ENCODE measurements at places on chromosomes 13 and 19.

GRCh38 chr19:54608792-54609191 lies 15.4 kb downstream of the LILRA1 start:
- no peak for DNase-seq

DNA sequence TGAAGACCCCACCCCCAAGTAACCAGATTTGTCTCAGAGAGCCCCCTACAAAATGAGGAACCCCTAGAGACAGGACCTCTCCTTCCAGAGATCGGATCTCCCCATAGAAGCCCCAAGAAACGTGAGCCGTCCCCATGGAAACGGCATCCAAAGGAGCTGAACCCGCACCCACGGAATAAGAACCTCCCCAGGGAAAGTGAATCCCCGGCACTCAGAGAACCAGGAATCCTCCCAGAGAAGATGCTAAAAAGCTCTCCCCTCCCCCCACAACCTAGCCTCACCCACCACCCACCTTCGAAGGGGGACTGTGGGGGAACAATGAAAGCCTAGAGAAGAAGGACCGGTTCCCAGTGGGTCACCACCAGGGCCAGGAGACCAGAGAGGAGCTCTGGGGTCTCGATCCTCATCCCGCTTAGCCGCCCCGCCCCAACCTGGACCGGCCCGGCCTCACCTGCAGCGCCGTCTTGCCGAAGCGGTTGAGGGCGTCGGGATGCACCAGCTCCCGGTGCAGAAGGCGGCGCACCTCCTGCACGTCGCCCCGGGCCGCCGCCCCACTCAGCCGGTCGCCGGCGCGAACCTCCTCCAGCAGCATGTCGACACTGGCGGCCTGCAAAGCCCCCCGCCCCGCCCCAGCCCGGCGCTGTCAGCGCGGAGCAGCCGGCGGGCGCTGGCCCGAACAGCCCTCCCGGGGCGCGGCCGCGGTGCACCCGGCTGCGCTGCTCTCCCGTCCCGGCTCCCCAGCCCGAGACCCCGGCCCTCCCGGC lies 535 bp downstream of the CDKN2D start:
- DNase-seq: no peak

DNA sequence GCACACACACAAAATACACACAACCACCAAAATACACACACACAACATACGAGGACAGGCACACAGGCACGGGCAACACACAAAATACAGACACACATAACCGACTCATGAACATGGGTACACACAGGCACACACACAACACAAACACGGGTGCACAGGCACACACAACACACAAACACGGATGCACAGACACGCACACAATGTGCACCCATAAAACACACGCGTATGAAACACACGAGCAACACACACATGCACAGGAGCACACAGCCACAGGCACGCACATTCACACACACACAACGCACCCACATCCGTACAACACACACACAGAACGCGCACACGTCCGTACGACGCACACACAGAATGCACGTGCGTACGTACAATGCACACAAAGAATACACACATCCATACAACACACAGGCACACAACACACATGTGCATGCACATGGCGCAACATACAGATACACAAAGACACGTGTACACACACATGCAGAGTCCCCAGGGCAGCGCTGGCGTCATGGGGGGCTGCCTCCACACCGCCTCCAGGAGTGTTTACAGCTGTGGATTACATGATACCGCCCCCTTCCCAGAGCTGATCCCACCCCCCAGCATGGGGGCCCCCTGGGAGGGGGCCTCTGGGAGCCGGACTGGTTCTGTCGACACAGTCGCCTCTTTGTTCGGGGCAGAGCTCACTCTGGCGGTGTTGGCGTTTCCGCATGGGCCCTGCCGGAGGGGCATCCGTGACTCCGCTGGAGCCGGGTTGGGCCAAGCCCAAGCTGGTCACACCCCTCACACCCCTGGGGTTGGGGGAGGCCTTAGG lies 2.9 kb downstream of the SBNO2 start:
- DNase-seq: peak; percentile 42

- DNase-seq: no peak
These were observed 170.4 kb downstream of the COG6 start for GRCh38 chr13:39825886-39826285.

- no peak for DNase-seq
These were observed 20.3 kb downstream of the XPO4 start for GRCh38 chr13:20882206-20882605.

GRCh38 chr13:75372517-75372916 lies 109.5 kb downstream of the TBC1D4 start:
- DNase-seq: peak; percentile 56

DNA sequence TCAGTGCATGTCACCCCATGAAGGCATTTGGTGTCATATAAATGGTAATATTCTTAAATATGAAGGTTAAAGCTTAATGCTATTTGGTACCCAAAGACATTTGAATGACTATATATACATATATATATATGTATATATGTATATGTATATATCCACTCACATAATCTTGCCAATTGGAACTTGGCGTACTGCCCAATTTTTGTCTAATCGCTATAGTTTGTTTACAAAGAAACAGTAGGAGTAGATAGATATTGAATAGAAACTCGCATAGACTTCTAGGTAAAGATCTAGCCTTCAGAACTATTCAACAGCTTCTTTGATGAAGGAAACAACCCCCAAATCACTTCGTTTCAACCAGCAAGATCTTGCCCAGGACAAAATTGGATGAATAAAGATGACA lies 24.1 kb downstream of the KLF5 start:
- DNase-seq: no peak

DNA sequence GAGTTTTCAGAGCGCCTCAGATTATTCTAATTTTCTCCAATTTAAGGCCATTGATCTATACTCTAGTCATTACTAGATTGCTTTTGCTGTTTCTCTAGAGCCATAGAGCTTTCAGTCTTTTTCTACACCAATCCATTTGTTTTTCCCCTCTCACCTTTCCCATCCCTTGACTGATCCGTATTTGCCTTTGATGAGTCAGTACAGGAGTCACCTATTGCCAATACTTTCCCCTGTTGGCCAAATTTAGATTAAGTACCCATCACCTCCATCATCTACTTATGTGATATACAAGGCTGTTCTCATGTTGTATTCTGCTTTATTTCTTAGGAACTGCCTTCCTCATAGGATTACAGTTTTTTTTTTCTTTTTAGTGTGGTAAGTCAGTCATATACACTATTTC lies 463.2 kb downstream of the KLF12 start:
- no peak for DNase-seq

- DNase-seq: no peak
These were observed 955.5 kb upstream of the PCDH9 start for GRCh38 chr13:68185444-68186141.

DNA sequence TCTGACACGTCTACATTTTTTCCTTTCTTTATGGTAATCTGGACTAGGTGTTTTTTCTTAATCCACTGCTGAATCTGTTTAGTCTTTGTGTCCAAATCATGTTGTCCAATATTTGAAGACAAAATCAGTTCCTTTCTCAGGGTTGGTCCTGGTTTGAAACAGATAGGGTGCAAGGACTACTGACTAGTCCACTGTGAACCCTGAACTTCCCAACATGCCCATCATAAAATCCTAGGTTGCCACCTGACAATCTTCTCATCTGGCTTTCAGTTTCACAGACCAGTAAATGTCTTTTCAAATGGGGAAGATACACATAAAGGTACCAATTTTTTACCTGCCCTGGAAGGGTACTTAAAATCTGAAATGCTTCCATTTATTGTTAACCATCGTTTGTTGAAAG lies 12.7 kb downstream of the GTF3A start:
- DNase-seq: no peak

DNA sequence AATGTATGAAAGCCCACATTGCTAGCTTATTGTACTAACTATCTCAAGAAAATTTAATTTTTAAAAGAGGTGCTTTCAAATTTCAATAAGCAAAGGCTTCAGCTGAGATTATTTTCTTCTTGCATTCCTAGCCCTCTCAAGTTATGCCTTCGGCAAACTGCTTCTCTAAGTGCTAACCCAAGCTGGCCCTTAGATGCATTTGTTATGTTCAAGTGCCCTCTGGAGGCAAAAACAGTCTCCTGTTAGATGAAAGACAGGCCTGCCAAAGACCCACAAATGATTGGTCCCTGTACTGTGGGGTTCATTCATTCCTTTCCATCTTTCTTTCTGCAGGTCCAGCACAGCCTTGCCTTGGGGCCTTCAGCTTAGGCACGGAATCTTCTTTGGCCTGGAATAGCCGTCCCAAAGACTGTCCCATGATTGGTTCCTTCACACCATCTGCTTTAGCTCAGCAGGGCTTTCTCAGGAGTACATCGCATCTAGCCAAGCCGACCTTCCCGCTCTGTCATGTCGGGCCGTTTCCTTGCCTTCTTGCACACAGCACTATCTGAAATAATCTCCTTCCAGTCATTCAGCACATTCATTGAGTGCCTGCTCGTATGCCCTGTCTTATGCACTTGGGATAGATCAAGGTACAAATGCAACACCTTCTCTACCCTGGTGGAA lies 26.4 kb upstream of the TPTE2 start:
- peak; percentile 77 for DNase-seq

- no peak for DNase-seq
These were observed 34.4 kb downstream of the DNAJC15 start for GRCh38 chr13:43057653-43058317.

GRCh38 chr13:51283371-51283770 lies 56.1 kb upstream of the SERPINE3 start:
- DNase-seq: peak; percentile 7

- DNase-seq: no peak
These were observed 1.6 kb upstream of the TTC9B start for GRCh38 chr19:40219721-40220276.

DNA sequence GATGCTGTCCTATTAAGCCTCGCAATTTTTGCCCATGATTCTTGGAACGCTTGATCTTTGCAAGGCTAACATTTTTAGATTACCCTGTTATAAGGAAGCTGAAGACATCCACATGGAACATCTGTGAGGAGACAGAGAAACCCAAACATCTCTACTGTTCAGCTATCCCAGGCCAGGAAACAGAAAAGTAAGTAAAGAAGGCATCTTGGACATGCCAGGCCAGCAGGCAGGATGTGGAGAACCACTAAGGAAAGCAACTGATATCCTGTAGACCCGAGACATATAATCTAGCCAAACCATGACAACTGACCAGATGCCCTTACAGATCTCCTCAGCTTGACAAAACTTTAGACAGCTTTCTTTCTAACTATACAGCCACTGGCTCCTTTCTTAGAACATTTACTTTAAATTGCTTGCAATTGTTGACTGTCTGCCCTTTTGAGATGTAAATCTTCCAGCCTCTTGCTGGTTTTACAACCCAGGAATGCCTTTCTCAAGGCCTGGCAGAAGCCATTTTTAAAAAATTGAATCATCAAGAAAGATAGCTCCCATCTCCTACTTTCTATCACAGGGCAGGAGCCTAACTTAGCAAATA lies 255.8 kb upstream of the DACH1 start:
- no peak for DNase-seq

- DNase-seq: no peak
These were observed 29.1 kb downstream of the ZNF787 start for GRCh38 chr19:56091751-56092546.

DNA sequence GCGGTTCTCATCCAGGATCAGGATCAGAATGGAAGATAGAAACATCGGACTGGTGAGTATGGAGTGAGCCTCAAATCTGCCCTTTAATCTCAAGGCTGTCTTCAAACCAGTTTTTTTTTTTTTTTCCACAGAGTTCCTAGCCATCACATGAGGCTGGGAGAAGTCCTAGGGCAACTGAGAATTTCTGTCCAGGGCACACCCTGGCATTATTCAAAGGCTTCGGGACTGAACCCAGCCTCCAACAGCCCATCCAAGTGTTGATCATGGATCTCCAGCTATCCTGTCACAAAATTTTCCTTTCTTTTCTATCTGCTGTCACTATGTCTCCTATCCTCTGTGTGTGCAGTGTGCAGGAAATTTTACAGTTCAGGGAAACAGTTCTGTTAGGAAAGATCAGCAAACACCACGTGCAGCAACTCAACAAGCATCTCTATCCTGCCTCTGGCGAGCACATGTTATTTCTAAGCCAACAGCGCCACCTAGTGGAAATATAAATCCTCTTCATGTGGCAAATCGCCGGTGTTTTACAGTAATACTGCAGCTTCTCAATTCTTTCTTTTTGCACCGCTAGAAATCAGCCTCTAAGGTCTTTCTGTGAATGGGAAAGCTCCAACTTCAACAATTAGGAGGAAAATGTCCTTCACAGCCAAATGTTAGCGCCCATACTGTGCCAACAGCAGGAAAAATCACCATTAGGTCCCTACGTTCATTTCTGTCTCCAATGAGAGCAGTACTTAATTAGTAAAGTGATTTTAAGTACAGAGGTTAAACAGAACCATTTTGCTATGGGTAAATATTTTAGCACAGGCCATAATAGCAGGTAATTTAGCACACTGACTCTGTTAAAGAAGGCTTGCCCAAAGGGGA lies 21.4 kb upstream of the ZNF181 start:
- peak; percentile 83 for DNase-seq

- no peak for DNase-seq
These were observed 3.1 kb upstream of the GJB2 start for GRCh38 chr13:20195801-20196200.

GRCh38 chr19:37655689-37656371 lies 565 bp upstream of the ZFP30 start:
- peak; percentile 79 for DNase-seq

DNA sequence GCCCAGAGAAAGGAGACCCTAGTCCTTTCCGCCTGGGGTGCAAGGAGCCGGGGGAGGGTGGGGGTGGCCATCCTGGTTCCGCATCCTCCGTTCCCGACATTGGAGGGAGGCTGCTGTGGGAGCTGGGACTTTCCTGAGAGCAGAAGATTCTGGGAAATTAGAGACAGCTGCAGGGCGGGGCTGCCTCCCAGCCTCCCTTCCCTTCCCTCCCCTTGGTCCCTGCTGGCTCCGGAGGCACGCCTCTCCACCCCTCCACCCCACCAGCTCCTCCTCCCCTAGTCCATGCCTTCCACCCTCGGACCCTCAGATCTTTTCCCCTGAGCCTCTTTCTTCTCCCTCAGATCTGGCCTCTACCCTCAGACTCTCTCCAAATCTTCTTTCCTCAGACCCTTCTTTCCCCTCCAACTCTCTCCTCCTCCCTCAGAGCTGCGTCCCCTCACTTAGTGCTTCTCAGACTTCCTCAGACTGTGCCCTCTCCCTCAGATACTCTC lies 3.1 kb upstream of the BCL3 start:
- no peak for DNase-seq

GRCh38 chr19:20244356-20244755 lies 77.3 kb downstream of the ZNF486 start:
- no peak for DNase-seq

GRCh38 chr13:22596171-22596863 lies 584.5 kb upstream of the SGCG start:
- no peak for DNase-seq

- no peak for DNase-seq
These were observed 571.1 kb downstream of the MYO16 start for GRCh38 chr13:109200556-109200955.

- no peak for DNase-seq
These were observed 3.3 kb upstream of the PSMD8 start for GRCh38 chr19:38371081-38371480.

- DNase-seq: no peak
These were observed 234.6 kb downstream of the POSTN start for GRCh38 chr13:37364007-37364406.

Measured in pons (tissue), 1 donor.